LNCaP clone FGC (cell line): ENCODE measurements at places on chromosomes 16 and 17.

GRCh38 chr17:34389126-34389750, 26.2 kb upstream of the CCL1 start:
- DNase-seq, result no peak

- no peak for DNase-seq
Measured at GRCh38 chr17:4849011-4849536, 15.9 kb downstream of the MINK1 start.

DNA sequence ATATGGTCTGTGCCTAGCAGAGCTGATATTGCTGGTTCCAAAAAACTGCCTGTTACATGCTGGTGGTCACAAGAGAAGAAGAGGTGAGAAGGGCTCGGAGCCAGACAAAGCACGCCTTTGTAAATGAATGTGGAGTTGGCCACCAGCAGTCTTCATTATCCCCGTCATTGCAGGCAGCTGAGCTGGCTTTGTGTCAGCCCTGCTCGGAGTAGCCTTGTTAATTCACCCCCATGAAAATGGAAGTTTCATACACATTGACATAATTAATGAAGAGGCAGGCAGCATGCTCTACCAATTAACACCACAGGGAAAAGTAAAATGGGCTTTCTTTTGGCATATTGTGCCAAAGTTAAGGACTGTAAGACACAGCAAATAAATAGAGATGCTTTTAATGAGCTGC, 113.7 kb upstream of the RBFOX1 start:
- no peak for DNase-seq

DNA sequence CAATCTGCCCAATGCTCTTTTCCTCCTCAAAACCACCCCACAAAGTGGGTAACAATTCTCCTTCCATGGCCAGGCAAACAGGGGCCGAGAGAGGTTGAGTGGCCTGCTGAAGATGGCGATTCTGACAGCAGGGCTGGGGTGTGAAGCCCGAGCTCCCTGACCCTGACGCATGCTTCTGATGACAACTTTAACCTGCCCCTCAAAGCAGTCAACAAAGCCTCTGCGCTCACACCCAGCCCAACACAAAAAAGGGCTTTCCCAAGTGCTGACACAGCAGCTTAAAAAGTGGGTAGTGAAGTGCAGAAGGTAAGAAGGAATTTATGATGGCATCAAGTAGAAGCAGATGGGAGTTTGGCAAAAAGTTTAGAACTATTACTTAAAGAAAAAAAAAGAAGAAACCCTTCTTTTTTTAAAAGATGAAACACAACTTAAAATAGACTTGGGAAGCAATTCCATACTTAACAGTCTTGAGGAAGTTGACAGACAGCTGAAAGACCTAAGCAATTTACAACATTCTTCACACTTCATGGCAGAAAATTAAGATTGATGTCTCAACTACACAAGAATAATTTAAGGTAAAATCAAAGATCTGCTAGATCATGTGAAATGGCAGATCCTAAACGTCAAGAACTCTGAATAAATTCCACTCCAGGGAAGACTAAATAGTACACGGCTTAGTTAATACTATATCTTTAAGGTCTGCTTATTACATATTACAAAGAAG, 133.9 kb downstream of the PARN start:
- no peak for DNase-seq

DNA sequence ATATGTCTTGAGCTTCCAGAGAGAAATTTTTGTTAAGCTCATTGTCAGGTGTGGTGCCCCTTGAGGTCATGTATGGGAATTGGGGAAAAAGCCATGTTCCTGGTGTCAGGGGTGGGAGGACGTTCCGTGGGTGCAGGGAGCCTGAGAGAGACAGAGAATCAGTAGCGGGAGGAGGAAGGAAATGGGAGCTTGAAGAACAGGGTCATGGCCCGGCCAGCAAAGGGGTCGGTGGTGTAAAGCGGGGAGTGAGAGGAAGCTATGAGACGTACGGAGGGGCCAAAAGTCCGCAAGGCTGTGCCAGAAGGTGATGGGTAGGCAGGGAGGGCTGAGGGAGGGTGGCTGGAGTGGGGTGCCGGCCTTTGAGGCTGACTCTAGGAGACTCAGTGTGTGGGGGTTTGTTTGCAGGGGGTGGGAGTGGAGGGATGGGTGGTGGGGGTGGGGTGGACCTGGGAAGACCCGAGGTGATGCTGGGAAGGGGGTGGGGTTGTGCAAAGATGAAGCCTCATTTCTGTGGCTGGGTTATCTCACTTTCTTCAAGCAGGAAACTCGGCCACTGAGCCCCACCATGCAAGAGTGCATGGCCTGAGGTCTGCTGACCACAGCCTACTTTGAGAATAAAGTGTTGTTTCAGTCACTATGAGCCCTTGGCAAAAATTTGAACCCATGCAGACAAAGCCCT, 63.6 kb downstream of the PLCG2 start:
- no peak for DNase-seq

GRCh38 chr16:49875806-49876715, 20.1 kb upstream of the ZNF423 start:
- no peak for DNase-seq

GRCh38 chr17:81890447-81891302, 711 bp downstream of the ALYREF start:
- no peak for DNase-seq

GRCh38 chr17:17792037-17792550, 44.7 kb downstream of the SREBF1 start:
- no peak for DNase-seq

DNA sequence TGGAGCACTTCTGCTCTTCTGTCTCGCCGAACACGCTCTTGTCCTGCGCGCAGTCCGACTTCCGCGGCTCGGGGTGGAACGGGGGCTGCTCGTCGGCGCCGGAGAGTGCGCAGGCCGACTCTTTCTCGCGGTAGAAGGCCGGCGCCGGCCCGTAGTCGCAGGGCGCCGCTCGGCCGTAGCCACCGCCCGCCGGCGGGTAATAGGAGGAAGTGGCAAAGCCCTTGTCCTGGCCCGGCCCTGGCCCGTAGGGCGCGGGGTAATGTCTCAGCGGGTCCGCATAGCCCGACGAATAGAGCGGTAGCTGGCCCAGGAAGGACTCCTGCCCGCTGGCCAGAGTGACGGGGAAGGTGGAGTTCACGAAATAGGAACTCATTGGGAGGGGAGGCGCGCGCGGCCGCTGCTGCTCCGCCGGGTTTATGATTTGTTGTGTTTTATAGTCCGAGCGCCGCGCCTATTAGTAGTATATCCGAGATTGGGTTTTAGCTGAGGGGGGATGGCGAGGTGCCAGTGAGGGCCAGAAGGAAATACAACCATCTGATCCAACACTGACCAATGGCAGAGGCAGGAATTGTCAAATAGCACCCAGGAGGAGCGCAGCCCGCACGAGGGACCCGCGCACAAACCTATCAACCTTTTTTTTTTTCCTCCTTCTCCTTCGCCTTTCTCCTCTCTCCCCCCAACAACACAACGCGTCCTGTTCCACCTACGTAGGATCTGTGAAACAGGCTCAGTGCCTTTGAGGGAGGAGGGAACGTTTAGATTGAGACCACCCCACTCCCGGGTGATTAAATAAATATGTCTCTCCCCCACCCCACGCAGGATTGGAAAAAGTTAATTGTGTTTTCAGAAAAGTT, 4.4 kb upstream of the HOXB5 start:
- DNase-seq, result no peak

DNA sequence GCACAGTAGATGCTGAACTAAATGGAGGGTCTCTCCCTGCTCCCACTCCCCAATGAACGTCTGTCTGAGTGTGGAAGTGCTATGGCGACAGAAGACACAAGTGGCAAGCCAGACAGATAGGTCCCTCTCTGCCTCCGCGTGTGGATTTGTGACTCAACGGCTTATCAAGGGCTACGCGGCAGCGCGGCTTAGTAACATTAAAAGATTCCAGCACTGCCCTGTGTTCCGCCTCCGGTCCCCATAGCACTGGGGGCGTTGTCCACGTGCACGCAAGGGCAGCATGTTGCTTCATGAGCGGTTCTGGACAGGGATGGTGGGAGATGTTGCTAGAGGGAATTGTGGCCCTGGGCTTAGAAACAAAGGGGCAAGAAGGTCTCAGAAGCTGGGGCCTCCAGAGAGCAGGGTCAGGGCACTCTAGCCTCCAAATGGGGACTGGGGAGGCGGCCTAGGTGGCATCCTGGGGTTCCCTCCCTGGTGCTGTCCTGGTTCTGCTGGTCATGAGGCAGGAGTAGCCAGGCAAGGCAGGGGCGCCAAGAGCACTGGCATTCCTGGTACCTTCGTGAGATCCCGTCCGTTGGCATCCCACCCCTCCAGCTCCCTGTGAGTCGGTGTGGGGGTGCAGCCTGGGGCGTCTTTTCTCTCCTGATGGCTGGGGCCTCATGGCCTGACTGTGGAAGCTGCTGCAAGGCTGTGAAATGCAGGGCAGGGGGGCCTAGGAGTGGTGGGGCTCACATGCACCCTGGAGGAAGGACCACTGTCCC, 9.1 kb downstream of the CRHR1 start:
- DNase-seq, result no peak

DNA sequence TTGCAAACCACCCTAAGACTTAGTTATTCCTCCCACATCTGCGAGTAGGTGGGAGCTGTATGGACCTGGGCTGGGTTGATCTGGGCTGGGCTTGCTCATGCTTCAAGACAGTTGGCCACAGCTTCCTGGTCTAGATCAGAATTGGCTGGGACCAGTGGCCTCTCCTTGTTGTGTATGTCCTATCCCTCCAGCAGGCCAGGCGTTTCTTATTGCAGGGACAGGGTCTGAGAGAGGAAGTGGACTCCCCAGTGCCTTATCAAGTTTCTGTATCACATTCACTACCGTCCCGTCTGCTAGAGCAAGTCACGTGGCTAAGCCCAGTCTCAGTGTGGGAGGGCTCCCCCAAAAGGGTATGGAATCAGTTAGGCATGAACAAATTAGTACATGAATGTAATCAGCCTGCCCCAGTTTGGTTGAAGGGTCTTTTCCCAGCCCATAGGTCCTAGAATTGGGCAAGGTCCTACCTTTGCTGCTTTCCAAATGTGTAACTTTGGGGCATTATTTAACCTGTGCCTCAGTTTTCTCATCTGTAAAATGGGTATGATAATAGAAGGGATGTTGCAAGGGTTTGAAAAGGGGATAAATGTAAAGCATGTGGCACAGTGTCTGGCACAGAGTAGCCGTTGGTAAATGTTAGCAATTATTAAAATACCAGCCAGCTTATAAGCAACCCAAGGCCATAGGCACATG, 36.0 kb downstream of the NKD1 start:
- DNase-seq, result no peak
